Stimulated activated naive CD8-positive, alpha-beta T cell treated with anti-CD3 and anti-CD28 coated beads, Interleukin-15, Interleukin-2, amounts not matched to agents 100 U/mL and 50 U/mL, for 24 hours (primary cell): ENCODE measurements at places on chromosomes 3 and 15.

GRCh38 chr3:126936853-126937425, 46.0 kb upstream of the PLXNA1 start:
- DNase-seq = no peak

GRCh38 chr3:38597502-38598060, 51.9 kb downstream of the SCN5A start:
- DNase-seq = no peak

GRCh38 chr3:133410191-133410892, 10.5 kb downstream of the BFSP2 start:
- no peak for DNase-seq

DNA sequence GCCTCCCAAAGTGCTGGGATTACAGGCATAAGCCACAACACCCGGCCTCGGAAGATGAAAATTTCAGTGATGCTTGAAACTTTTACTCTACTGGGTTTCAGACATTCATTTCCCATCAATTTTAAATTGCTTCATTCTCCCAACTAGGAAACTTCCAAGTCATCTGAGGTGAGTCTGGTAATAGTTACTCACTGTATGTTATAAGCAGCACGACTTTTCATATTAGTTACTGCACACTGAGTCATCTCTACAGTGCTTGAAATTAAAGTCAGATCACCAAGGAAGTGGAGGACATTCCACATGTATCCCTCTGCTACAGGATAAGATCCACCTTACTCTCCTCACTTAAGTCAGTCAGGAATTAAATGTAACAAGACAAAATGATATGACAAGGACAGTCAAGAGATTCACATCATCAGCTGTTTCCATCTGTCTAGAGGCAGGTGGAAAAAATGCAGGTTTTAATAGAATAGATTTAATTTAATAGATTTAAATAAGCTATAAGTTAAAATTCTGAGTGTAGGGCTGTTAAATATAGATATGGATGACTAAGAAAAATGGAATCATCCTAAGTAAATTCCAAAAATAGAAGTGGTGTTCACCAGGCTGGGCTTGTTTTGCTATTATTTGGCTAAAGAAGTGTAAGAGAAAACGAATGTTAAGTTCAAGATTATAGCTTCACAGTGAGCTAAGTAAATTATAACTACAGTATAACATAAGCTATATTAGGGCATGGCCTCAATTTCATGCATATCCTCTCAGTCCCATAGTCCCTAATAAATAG, 104.4 kb downstream of the TMCO5A start:
- no peak for DNase-seq

DNA sequence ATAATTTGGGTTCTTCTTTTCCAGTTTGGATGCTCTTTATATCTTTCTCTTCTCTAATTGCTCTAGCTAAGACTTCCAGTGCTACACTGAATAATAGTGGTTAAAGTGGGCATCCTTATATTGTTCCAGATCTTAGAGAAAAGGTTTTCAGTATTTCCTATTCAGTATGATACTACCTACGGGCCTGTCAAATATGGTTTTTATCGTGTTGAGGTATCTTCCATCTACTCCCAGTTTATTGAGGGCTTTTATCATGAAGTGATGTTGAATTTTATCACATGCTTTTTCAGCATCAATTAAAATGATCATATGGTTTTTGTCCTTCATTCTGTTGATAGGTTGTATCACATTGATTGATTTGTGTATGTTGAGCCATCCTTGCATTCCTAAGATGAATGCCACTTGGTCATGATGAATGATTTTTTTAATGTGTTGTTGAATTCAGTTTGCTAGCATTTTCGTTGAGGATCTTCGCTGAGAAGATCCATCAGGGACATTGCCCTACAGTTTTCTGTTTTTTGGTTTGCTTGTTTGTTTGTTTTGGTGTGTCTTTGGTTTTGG, 3.0 kb upstream of the LRRC34 start:
- no peak for DNase-seq

DNA sequence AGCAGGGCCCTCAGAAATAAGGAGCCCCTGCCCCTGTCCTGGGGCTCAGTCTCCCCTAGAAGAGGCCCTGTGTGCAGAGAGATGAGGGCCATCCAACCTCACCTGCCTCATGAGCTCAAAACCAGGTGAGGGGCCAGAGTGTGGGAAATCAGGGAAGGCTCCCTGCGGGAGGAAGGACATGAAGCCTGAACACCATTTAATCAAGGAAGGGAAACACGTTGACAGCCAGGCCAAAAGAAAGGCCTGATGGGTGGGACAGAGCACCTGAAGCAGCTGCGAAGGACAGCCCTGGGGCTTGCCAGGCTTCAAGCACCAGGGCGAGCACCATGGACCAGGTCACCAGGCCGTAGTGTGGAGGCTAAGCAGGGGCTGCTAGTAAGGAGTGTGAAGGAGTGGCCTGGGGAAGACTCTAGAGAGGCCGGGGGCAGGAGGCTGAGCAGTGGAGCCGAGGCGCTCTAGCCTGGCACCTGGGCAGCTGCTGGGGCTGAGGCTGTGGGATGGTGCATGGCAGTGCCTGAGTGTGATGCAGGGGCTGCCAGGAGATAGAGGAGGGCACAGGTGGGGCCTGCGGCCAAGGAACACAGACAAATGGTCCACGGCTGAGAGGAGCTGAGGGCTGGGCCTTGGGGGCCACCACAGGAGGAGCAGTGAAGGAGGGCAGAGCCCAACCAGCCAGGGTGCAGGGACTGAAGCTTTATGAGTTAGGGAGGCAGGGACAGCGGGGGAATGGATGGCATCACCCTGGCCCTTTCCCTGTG, 16.1 kb downstream of the ACAA1 start:
- DNase-seq = no peak

- DNase-seq = no peak
Observed at GRCh38 chr3:42666022-42666421, 12.5 kb downstream of the ZBTB47 start.

DNA sequence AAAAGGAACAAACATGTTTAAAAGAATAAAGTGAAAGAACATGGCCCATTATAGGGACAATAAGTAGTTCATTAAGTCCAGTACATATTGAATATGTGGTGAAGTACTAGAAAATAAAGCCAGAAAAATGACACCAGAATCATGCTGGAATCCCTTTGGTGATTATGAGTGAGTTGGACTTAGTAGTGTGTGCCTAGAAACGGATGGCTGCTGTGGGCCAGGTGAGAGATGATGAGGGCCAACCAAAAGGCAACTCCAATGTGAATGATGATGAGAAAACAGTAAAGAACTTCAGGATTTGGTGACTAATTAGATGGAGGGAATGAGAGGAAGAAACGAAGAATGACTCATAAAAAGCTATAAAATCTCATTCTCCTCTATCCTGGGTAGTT, 3.3 kb downstream of the CRYGS start:
- DNase-seq = no peak

DNA sequence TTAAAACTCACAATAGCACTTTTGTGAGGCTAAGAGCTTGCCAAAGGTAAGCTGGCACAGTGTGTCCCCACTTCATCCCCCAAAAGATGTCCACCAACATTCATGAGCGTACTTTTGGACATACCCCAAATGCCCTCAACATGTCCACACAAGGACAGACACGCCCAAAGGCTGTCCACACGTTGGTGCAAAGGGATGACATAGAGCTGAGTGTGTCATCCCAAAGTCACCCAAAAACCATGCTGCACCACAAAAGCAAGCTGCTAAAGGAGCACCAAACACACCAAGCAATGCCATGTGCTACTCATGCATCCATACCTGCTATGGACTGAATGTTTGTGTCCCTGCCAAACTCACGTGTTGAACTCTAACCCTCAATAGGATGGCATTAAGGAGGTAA, 57.9 kb downstream of the KLF13 start:
- DNase-seq = no peak

- DNase-seq = no peak
Observed at GRCh38 chr15:46386356-46386755, 751.5 kb downstream of the SQOR start.

DNA sequence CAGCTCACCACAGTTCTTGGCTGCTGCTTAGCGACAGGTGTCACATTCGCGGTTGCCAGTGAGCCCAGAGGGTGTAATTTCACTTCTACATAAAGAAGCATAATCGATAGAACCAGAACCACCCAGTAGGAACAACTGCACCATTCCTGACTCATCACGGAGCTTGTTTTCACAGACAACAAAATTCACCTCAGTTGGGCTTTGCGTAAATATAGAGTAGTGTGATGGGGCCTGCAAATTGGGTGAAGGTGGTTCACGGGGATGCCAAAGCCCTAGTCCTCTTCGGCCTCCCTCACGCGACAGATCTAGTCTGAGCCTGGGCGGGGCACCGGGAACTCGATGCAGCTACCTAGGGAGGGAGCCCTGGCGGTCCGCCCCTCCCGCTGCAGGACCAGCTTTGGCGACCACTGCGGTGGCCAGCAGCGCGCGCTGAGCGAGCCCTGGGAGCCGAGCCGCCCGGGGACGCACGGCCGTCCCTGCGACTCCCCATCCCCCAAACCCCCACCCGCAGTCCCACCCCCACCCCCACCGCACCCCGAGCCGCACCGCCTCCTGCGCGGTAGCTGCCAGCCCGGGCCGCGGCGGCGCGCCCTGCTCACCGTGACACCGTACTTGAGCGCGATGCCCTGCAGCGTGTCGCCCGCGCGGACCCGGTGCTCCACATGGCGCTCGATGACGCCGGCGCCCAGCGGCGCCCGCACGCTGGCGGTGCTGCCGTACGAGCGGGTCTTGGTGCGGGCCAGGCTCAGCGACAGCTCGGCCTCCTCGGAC, 519 bp downstream of the LYSMD2 start:
- DNase-seq = peak; percentile 69

- no peak for DNase-seq
Observed at GRCh38 chr3:53511246-53511645, 16.8 kb downstream of the CACNA1D start.

- no peak for DNase-seq
Observed at GRCh38 chr3:124451630-124452317, 278.5 kb upstream of the UMPS start.

GRCh38 chr3:188232656-188233055, 78.7 kb downstream of the LPP start:
- DNase-seq = no peak

DNA sequence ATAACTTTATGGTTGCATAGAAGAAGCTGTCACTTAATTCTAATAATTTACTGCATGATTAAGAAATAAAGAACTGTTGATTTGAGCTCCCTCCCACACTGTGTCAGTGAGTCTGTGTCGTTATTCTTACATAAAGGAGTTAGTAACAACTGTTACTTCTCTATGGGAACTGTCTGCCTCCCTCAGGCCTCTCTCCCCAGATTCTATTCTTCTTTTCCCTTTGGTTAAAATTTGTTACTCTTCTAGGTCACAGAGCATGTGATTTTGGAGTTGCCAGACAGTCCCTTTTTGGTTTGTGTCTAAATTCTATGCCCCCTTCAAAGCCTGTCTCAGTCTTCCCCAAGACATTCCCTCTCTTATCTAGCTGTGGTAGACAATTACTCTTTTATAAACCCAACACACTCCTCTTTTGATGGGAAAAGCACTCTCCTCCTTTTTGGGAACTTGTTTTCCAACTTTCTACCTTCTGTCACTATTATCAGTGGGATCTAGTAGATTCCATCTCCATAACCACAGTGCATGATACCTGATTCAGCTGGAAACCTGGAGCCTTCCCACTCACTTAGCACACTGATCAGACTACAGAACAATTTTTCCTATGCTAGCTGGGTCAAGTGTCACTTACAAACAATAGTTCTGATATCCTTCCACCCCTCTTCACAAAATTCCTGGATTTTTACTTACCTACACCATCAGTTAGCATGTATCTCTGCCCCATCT, 422.1 kb upstream of the TGFBR2 start:
- DNase-seq = no peak

DNA sequence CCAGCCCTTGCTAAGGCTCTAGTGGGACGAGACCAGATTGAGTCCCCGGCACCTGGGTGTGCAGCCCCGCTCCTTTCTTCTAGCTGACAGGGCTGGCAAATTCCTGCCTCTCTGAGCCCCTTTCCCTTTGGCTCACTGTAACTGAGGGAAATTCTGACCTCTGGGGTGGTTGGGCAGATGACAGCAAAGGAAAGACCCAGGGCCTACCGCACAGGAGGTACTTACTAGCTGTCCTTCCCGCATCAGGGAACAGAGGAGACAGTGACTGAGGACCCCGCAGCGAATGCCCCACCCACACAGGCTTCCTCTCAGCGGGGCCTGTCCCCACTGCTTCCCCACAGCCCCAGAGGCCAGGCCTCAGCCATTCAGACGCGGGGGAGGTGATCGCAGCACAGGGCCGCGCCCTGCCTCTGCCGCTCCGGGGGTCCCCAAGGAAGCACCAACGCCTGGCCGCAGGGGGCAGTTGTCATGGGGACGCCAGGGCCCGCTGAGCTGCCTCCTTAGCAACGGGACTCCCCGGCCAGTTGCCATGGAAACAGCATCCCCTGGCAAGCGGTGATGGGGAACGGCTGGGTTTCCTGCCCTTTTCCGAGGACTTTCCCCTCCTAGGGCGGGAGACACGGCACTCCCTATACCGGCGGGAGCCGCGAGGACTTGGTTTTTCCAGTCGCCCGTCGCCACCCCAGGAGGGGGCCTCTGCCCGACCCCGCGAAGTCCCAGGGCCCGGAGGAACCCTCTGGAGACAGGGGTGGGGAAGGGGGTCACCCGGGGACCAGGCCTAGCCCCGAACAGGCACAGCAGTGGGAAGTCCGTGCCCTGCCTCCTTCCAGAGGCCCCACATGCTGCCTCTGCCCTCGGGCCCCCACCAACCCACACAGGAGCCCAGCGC, 50.1 kb downstream of the HCN4 start:
- DNase-seq = peak; percentile 58

GRCh38 chr3:72800869-72801268, 47.4 kb downstream of the SHQ1 start:
- no peak for DNase-seq

GRCh38 chr3:14678015-14678503, 3.1 kb downstream of the C3orf20 start:
- DNase-seq = no peak

- DNase-seq = no peak
Observed at GRCh38 chr3:141234283-141234682, 2.7 kb downstream of the PXYLP1 start.

GRCh38 chr3:158337110-158337509, 227.2 kb downstream of the RSRC1 start:
- DNase-seq = no peak

GRCh38 chr15:70588613-70589012, 174.7 kb downstream of the UACA start:
- DNase-seq = no peak

DNA sequence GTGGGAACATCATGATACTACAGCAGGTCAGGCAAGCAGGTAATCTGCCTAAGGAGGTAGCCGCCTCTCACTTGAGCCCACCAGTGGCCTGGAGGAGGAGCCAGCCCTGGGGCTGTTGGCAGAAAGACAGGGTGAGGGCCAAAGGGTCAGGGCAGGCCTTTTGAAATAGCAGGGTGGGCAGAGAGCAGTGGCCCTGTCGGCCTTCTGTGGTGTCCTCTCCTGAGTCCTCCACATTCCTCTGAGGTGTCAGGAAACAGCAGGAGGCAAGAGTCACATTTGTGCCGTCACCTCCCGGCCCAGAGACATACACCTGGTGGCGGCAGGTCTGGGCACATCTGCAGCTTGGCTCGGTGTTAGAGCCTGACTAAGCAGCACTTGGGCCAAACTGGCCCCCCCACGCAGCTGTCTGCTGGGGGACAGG, 3.9 kb upstream of the BNC1 start:
- DNase-seq = no peak
